ACHN (cell line): ENCODE measurements at places on chromosomes 2 and 18.

- DNase-seq: no peak
These were observed 309.6 kb upstream of the CNTNAP5 start for GRCh38 chr2:123715467-123715982.

DNA sequence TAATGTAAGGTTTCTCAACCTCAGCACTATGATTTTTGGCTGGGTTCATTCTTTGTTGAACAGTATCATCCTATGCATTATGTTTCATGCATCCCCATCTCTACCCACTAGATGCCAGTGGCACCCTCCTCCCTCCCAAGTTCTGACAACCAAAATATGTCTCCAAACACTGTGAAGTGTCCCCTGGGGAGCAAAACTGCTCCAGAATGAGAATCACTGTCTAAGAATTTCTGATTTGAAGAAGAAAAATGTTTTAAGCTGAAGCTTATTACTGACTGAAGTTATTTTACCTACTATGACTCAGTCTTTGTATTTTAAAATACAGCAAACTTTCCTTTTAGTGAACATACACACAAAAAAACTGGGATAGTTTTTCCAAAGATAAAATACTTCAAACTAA is 3.4 kb downstream of the THADA start:
- no peak for DNase-seq

DNA sequence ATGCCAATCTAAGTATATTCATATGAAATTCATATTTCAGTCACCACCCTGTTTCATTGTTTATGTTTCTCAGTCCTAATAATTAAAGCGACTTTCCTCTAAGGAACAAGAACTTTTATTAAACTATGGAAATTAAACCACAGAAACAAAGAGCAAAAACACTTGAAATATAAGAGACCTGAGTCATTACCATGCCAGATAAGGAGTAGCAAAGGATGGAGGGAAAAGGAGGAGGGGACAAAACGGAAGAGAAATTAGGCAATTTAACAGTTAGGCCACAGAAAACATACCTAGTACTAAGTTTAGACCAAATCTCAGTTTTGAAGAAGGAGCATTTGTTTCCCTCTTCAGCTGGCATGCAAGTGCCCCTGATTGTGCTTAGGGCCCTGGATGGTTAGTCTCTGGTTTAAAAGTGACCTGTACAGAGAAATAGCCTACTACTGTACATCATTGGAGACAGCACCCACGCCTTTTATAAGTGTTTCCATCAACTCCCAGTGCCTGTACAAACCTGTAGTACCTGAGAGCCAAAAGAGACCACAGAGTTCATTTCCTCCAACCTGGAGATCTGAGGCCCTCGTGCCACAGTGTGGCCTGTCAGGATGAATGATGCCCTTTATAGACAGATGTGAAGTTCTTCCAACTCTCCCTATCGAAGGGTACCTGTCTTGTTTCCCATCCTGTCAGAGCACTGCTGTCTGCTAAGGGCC is 74.5 kb downstream of the SPATS2L start:
- DNase-seq: peak; percentile 64

DNA sequence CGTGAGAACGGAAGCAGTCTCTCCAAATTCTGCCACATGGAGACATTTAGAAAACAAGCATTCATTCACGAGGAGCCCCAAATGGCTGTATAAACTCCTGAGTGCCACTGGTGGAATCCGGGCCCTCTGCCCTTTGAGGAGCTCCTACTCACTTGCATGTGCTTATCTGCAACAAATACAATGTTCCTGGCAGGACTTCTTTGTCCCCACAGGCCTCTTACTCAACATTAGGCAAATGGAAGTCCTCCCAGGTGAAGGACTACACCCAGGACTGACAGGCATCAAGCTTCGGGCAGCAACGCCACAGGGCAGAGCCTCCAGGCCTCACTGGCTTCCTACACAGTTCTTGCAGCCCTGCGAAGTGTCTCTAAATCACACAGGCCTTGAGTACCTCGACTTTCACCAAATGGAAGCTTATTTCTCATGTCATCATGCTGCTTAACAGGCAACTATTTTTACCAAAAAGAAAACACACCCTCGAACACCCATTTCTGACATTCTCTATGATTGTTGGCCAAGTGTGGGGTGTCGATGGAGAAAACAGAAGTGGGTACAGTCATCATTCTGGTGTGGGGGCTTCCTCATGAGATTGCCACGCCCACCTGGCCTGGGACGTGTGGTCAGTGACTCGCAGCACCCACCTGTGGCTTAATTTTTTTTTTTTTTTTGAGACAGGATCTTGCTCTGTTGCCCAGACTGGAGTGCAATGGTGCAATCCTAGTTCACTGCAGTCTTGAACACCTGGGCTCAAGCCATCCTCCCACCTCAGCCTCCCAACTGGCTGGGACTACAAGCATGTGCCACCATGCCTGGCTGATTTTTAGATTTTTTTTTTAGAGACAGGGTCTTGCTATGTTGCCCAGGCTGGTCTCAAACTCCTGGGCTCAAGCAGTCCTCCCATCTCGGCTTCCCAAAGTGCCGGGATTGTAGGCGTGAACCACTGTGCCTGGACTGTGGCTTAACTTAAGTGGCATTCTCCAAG is 186.8 kb upstream of the GLI2 start:
- no peak for DNase-seq

GRCh38 chr18:832085-832681 is 20.1 kb upstream of the YES1 start:
- no peak for DNase-seq

DNA sequence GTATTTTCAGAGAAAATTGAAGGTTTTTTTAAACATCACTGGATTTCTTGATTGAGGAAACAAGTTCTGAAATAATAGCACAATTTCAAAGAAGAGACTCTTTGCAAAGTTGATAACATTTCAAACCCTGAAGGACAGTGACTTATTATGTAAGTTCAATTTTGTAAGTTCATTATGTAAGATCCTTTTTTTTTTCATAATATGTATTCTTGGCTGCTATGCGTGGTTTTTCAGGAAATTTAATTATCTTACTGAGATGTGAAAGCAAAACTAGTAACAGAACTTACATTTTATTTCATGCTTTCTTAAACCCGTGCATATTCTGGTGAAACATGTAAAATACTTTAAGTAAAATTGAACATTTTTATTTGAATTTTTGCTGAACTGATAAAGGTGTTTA is 65.4 kb downstream of the RIF1 start:
- DNase-seq: no peak

GRCh38 chr2:127134833-127135830 is 28.2 kb upstream of the BIN1 start:
- no peak for DNase-seq

DNA sequence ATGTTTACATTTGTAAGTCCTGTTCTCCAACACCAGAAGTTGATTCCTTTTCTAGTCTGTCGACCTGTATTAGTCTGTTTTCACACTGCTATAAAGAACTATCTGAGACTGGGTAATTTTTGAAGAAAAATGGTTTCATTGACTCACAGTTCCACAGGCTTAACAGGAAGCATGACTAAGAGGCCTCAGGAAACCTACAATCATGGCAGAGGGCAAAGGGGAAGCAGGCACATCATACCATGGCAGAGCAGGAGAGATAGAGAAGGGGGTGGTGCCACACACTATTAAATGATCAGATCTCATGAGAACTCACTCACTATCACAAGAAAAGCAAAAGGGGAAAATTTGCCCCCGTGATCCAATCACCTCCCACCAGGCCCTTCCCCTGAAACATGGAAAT is 112.8 kb upstream of the MAP3K20 start:
- no peak for DNase-seq

- DNase-seq: no peak
These were observed 150.6 kb upstream of the DOCK10 start for GRCh38 chr2:225192869-225193268.

GRCh38 chr2:191051825-191052778 is 38.1 kb upstream of the STAT1 start:
- peak; percentile 77 for DNase-seq

- DNase-seq: no peak
These were observed 205.1 kb downstream of the RND3 start for GRCh38 chr2:150282357-150282756.

GRCh38 chr2:23387221-23387550 is 2.2 kb downstream of the KLHL29 start:
- no peak for DNase-seq

DNA sequence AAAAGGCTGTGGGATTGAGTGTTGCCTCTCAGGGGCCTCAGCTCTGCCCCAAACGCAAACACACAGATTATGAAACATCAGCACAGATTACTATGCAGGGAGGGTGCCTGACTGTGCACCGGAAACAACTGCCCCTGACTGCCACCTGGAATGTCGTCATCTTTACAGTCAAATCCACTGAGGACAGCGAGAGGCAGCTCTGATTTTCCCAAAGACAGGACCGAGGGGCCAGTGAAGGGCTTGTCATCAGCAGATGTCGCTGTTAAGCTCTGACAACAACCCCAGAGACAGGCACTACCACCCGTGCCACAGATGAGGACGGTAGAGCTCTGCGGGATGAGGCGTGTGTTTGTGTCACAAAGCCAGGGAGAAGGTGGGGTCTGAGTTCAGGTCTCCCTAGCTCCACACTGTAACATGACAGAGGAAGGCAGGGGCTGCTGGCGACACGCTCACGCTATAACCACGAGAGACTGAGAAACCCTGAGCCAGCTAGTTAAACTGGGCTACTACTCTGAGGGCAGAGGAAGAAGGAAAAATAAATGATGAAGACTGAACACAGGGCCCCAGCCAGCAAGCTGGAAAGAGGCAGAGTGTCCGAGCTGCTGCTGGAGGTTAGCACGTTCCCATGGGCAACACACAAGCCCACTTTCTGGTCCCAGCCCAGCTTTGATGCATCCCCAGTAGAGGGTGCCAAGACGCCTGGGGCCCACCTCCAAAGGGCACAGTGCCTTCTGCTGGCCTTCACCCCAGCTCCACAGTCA is 47.0 kb downstream of the PARD6G start:
- DNase-seq: peak; percentile 42

- no peak for DNase-seq
These were observed 300.0 kb upstream of the CHAC2 start for GRCh38 chr2:53467467-53468180.

DNA sequence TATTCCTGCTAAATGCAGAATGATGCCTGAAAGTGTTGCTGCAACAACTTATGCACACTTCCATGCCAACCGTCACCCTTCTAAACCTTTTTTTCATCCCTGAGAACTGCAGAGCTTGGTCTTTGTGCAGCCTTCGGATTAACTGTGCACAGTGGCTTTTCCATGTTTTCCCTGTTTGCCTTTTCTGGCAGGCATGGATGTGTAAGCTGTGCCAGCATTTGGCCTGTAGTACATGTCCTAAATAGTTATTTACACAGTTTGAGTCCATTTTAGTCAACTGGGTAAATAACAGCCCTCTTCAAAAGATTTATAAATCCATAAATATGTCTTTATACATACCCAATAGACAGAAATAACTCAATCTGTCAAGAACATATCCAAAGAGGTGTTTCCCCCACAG is 31.5 kb downstream of the MEIS1 start:
- no peak for DNase-seq

GRCh38 chr2:235095569-235095968 is 143.8 kb downstream of the SH3BP4 start:
- no peak for DNase-seq

DNA sequence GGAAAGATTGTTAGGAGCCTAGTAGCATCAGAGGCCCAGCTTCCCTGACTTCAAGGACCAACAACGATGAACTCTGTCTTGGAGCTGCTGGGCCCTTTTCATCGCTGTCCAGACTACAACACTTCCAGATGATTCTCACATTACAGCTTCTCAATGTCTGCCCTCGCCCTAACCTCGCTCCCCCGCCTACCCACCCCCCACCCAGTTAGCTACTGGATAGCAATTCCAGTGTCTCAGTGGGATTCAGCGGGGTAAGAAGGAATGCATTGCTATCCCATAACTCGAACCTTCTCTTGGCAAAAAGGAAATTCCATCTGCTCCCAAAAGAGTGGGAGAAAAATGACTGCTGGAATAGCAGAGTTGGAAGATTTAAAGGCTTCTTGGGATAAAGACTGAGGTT is 65.0 kb downstream of the RPL37A start:
- DNase-seq: no peak

DNA sequence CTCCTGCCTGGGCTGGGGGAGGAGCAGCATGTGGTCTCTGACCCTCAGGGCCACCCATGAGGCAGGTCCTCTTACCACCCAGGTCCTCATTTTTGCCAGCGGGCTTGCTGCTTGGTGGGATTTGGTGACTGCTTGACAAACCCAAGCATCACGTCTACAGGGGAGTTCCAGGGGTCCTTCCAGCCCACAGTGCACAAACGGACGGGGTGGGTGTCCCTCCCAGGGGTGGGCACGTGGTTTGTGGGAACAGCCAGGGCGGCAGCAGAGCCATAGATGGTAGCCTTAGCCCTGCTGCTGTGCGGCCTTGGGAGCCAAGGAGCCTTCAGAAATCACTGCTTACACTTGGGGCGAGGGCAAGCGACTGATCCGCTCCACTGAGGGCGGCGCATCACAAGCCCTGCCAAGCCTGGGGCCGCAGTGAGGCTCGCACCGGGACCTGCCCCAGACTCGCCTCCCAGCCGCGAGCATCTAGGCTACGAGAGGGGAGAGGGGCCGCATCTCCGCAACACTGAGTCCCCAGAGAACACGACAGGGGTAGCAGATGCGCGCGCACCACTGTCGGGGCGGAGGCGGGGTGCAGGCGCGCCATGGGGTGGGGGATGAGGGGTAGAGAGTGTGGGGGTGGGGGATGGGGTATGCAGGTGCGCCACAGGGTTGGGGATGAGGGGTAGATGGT is 36.9 kb downstream of the SNED1 start:
- no peak for DNase-seq

DNA sequence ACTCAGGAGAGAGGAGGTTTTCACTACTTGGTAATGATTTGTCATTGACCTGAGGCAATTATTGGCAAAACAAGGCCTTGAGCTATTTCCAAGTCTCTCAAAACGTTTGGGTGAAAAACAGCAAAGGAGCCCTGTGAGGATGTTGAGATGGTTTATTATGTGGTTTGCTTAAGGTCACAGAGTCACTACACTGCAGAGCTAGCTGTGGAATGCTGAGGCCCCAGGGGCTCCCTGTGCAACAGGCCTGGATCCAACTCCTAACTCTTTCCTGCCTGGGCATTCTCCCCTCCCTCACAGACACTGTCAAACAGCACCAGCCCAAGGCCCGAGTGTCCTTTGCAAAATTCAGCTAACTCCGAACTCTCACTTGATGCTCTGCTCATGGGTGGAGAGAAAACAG is 754.6 kb upstream of the SOX11 start:
- no peak for DNase-seq

DNA sequence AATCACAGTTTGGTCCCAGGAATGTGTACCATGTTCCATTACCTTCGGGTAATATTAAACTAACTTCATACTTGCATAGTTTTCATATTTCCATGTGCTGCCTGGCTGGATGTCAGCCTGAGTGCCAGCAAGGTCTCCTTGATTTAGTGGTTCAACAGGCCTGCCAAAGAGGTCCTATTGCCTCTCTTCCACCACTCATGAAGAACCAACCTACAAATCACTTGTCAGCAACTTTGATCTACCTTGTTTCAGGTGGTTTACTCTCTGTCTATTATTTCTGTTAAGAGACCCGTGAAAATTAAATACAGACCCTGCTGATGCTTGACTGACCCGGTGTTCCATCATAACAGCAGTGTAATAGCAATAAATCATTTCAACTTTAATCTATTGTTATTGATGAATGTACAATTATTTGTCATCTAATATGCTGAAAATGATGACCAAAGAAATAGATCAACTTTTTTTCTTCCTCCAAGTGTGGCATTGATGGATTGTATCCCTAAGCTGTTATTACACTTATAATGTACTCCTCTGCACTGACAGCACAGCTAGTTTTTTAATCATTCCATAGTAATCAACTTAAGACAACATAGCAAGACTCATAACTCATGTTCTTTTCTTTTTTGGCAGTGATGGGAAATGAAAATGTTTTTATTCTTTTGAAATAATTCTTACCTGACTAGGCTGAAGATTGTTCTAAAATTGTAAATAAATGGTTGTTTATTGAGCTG is 1220.2 kb upstream of the ACVR2A start:
- DNase-seq: no peak
